Mesothelial cell of epicardium (in vitro differentiated cells): ENCODE measurements at places on chromosomes 3 and 15.

DNA sequence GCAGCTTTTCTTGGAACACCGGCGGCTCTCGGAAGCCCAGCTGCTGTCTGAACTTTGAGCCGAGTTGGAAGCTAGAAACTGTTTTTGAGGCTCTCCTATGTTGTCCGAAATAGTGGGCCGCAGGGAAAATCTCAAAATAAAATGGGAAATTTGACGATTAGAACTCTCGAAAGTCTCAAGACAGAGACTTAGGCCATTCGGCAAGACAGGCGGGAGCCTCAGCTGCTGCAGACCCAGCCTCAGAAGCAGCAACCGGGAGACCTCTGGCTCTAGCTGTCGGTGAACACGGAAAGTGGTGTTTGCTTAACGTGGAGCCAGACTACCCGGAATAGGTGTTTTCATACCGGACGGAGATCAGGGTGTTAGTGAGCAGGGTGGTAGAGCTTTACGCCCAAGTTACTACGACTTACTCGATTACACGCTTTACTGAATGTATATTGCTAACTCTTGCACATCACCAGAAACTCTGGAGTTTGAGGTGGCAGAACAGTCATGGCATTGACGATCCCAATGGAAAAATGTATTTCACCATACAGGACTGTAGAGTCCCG, 357 bp upstream of the MAN2C1 start:
- DNase-seq, result no peak

GRCh38 chr15:37652646-37653417, 281.6 kb upstream of the TMCO5A start:
- no peak for DNase-seq

- DNase-seq, result no peak
Observed at GRCh38 chr15:50880651-50881114, 27.8 kb upstream of the AP4E1 start.

GRCh38 chr3:58063022-58063815, 55.0 kb downstream of the FLNB start:
- no peak for DNase-seq

- DNase-seq, result no peak
Observed at GRCh38 chr15:29225534-29226234, 43.9 kb downstream of the NSMCE3 start.

- no peak for DNase-seq
Observed at GRCh38 chr3:27165321-27165721, 203.9 kb downstream of the NEK10 start.

- no peak for DNase-seq
Observed at GRCh38 chr3:131819381-131820055, 215.3 kb downstream of the CPNE4 start.

GRCh38 chr15:62533687-62534086, 368.6 kb upstream of the C2CD4B start:
- DNase-seq, result no peak

DNA sequence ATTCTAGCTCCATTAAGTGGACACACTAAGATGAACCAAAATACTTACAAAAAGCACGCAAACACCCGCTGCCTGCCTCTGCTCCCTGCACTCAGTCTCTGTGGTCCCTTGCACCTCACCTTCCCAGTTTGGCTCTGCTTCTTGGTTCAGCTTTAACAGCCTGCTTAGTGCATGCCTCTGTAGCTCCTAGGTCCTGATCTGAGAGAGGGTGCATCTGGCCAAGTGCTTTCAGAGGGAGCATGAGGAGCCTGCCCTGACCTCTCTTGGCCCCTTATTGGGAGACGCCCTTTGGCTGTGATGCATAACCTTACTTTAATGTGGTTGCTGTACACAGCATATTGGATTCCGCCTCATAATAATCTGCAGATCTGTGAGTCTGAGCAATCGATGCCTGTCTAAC, 21.2 kb upstream of the ATP10A start:
- DNase-seq, result no peak

DNA sequence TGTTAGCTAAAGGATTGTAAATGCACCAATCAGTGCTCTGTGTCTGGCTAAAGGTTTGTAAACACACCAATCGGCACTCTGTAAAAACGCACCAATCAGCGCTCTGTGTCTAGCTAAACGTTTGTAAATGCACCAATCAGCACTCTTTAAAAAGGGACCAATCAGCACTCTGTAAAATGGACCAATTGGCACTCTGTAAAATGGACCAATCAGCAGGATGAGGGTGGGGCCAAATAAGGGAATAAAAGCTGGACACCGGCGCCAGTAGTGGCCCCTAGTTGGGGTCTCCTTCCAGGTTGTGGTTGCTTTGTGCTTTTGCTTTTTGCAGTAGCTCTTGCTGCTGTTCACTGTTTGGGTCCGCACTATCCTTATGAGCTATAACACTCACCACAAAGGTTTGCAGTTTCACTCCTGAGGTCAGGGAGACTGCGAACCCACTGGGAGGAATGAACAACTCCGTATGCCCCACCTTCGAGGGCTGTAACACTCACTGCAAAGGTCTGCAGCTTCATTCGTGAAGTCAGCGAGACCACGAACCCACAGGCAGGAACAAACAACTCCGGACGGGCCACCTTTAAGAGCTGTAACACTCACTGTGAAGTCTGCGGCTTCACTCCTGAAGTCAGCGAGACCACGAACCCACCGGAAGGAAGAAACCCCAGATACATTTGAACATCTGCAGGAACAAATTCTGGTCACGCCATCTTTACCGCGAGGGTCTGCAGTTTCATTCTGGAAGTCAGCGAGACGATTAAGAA, 1.1 kb upstream of the SUCLG2 start:
- DNase-seq, result no peak

GRCh38 chr3:5205165-5205941, 17.8 kb downstream of the EDEM1 start:
- no peak for DNase-seq

DNA sequence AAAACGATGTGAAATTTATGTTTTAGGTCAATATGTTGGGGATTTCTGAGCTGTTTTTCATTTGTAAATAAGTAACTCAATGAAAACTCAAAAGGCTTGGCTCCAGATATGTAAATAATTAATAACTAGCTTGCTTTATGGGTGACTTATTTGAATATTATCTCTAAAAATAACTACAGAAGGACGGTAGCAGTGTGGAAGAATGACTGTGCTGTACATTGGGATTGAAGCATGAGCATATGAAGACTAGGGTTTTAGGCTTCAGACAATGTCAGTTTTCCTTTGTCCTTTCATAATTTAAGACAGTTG, 343.9 kb downstream of the GRM7 start:
- DNase-seq, result no peak

DNA sequence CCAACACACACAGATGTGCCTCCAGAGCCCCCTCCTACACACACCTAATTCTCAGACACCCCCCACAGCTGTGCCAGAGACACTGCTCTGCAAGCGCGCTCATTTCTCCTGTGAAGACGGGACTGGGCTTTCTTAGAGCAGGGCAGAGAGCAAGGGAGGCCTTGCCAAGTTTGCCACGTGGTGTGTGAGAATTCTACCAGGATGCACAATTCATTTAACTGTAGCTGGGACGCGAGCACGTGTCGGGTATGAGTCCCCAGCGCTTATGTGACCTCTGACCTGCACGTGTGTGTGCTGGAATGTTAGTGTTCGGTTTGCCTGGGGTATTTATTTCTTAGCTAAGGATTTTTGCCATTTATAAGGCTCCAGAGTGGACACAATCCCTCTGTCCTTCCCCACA, 37.0 kb downstream of the FEM1B start:
- DNase-seq, result no peak

DNA sequence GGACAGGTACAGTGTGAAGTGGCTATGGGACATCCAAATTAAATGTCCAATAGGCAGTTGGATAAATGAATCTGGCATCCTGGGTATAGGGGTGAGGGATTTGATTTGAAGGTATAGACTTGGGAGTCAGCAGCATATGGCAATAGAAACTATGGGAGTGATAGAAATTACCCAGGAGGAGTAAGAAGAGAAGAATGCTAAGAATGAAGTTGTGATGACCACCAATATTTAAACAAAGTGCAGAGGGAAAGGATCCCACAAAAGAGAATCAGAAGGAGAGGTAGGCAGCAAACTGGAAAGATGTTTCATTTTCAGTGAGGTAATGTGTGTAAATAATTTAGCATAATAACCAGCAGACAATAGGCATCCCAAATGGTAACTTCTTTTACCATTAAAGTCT, 13.8 kb upstream of the MSL2 start:
- no peak for DNase-seq

DNA sequence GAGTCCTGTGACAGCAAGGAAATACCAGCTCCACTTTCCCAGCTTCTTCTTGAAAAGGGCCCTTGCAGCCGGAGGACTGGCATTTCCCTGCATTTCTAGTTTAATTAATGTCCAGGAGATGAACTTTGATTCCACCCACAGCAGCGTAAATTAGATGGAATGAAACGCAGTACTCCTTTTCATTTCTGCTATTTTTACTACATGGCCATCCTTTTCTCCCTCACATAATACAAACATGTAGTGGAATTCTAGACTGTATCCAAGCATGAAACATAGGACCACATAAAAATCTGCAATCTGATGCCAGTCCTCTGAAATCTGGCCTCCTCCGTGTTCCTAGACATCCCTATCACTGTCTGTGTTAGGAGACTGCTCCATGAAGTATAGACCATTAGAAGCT, 403.2 kb downstream of the NR2F2 start:
- DNase-seq, result no peak

DNA sequence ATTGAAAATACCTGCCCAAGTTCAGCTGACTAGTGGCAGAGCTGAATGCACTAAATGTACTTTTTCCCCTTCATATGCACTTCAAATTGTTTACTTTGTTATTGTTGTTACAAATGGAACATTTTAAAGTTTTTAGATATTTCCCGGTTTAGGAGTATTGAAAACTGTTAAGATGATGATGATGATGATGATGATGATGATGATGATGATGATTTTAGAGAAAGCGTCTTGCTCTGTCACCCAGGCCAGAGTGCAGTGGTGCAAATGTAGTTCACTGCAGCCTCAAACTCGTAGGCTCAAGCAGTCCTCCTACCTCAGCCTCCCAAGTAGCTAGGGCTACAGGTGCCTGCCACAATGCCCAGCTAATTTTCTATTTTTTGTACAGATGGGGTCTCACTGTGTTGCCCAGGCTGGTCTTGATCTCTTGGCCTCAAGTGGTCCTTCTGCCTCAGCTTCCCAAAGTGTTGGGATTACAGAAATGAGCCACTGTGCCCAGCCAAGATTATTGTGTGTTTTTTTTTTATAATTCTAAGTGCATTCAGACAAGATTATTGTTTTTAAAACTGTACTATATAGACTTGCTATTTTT, 45.9 kb upstream of the SLC22A13 start:
- DNase-seq, result no peak

GRCh38 chr15:78080088-78080460, 2.6 kb upstream of the TBC1D2B start:
- no peak for DNase-seq

DNA sequence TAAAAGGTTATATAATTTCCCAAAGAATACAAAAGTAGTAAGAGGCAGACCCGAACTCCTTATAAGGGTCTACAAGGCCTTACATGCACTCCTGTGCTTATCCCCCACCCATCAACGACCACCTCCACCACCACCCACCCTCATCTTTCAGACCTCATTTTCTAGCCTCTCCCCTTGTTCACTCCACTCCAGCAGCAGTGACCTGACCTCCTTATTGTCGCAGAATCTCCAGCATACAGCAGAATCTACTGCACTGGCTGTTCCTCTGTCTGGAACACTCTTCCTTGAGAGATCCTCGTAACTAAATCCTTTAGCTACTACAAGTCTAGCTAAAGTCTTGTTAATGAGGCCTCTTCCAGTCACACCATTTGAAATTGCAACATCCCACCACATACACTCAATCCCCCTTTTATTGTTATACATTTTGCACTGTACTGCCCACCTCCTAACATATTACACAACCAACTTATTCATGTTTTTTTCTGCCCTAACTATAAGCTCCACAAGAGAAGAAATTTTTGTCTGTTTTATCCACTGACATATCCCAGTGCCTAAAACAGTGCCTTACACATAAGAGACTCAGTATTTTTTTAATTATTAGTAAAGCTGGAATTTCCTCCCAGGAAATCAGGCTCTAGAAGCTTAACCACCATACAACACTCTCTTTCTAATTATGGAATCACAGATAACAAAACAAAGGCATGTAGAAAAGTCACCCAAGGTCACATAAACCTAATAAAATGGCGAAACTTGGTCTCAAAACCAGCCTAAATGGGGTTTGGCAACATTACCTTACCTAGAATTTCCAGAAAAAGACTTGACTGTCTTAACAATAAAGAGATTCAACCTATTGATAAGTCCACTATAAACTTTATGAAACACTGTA, 40.2 kb downstream of the ZNF148 start:
- DNase-seq, result no peak

GRCh38 chr3:15404767-15405166, 22.6 kb downstream of the METTL6 start:
- no peak for DNase-seq

GRCh38 chr15:73317651-73318462, 50.9 kb downstream of the HCN4 start:
- DNase-seq, result no peak

- no peak for DNase-seq
Observed at GRCh38 chr15:95869920-95870319, 460.6 kb upstream of the NR2F2 start.

GRCh38 chr15:57082054-57082728, 163.7 kb downstream of the TCF12 start:
- DNase-seq, result no peak

- DNase-seq, result no peak
Observed at GRCh38 chr15:55601374-55601773, 13.2 kb upstream of the PYGO1 start.

GRCh38 chr3:135916310-135916709, 49.2 kb upstream of the PPP2R3A start:
- no peak for DNase-seq

DNA sequence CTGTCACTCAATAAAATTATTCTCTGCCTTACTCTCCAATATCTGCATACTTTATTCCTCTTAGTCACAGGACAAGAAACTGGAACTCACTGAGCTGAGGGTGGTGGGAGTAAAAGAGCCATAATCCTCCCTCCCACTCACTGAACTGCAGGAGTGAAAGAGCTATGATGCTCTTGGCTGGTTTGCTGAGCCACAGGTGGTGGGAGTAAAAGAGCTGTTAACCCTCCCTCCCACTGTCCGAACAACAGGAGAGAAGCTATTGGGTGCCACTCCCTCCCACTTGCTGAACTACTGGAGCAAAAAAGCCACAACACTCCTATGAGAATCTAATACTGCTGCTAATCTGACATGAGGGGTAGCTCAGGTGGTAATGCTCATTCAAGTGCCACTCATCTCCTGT, 391.0 kb downstream of the NSUN3 start:
- no peak for DNase-seq
